Activated CD8-positive, alpha-beta memory T cell treated with anti-CD3 and anti-CD28 coated beads, Interleukin-2, amount 50 U/mL, for 4 hours (primary cell): ENCODE measurements at places on chromosomes 6 and 20.
A peak's percentile ranks its signal among the peaks of the same experiment; 100 is the strongest.

- DNase-seq = no peak
Measured at GRCh38 chr6:27736686-27737085, 175.5 kb downstream of the OR2B2 start.

- DNase-seq = no peak
Measured at GRCh38 chr6:87482366-87482765, 9.6 kb downstream of the SLC35A1 start.

DNA sequence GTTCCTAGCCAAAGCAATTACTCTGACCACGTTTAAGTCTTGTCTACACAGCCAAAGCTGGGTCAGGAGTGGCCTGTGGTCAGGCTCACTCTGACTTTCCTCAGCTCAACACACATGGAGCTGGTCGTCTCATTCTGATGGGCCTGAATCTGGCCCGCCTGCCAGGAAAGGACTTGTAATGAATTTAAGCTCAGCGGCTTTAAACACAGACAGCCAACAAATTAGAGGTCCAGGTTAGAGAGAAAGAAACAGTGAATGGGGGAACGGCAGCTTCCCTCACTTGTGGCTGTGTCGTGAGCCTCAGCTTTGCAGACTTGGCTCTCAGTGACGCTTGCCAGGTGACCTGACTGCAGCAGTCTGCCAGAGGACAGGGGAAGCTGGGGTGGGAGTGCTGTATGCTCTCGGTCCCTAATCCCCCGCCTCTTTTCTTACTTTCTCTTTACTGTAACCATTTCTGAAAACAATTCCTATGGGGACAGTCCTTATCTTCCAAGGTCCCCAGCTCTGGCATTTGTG, 121.9 kb upstream of the AGPAT4 start:
- DNase-seq = no peak

GRCh38 chr20:49624317-49624716, 56.4 kb upstream of the PTGIS start:
- no peak for DNase-seq

DNA sequence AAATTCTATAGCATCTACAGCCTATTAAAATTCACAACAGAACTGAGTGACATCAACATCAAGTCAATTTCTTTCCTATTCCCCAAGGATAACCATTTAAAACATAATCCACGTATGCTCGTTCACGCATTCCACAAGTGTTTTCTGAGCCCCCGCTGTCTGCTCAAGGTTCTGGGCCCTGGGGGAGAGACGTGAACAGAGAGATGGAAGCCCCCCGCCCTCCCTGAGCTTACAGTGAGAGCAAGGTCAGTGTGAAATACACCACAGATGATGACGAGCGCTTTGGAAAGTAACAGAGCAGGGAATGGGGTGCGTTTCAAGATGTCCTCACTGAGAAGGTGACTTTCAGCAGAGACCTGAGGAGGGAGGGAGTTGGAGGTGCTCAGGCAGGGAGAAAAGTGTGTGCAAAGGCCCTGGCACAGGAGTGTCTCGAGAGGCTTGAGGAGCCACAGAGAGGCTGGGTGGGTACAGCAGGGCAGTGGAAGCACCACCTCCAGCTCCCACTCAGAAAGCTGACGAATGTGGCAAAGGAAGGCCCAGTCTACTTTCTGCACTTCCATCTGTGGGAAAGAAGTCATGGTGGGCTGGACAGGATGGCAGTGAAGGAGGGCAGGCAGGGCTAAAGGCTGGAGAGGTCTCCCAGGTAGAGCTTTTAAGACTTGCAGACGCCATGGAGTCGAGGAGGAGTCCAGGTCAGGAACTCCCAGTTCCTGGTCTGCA, 88.3 kb downstream of the DLL1 start:
- no peak for DNase-seq

GRCh38 chr20:63678071-63678470, 18.4 kb upstream of the TNFRSF6B start:
- DNase-seq = no peak

- DNase-seq = no peak
Measured at GRCh38 chr6:56245903-56246351, 1.5 kb downstream of the COL21A1 start.

GRCh38 chr20:37243937-37244571, 17.6 kb downstream of the GHRH start:
- no peak for DNase-seq

GRCh38 chr20:37615340-37616109, 78.3 kb upstream of the CTNNBL1 start:
- DNase-seq = peak; percentile 45

- peak; percentile 23 for DNase-seq
Measured at GRCh38 chr20:53623454-53624211, 30.0 kb upstream of the ZNF217 start.

DNA sequence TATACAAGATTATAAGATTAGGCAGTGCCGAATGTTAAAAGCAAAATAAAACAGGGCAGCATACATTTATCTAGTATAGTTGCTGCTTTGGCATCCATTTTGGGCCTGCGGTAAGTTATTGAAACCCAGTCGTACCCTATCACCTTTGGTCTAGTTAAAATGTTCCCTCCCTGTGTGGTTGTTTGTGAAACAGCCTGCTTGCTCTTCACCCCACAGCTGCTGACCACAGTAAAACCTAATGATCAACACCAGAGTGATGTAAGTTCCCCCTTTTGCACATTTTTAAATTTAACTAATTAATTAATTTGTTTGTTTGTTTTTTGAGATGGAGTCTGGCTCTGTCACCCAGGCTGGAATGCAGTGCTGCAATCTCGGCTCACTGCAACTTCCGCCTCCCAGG, 50.3 kb upstream of the TXNDC5 start:
- no peak for DNase-seq

GRCh38 chr6:166076625-166077024, 91.0 kb downstream of the TBXT start:
- no peak for DNase-seq

DNA sequence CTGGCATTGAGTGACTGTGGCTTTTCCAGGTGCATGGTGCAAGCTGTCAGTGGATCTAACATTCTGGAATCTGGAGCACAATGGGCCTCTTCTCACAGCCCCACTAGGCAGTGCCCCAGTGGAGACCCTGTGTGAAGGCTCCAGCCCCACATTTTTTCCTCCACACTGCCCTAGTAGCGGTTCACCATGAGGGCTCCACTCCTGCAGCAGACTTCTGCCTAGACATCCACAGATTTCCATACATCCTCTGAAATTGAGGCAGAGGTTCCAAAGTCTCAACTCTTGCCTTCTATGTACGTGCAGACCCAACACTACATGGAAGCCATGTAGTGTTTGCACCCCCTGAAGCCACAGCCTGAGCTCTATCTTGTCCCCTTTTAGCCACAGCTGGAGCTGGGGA, 118.0 kb upstream of the BMP5 start:
- no peak for DNase-seq

DNA sequence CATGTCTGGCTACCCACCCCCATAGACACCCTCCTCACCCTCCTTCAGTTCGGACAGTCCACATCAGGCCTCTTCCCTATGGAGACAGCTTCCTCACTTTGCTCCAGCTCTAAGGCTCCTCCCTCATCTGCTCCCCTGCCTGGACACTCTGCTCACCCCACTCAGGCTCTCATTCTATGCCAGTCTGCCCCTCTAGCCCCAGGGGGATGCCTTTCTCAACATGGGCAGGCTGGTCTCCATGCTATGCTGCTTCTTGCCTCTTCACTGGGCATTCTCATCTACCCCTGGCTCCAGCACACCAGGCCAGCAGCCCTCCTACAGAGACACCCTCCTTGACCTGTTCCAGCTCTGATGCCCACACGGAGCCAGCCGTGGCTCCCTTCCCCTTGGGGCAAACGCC, at the start of gene WFDC8:
TSS of gene WFDC8 (minus strand) at position 101 of the 400 bp plus-strand sequence. CDS start at position 64, 37 bp downstream.
- DNase-seq = no peak

- DNase-seq = no peak
Measured at GRCh38 chr20:33648396-33649004, 13.6 kb upstream of the C20orf144 start.

GRCh38 chr20:34222208-34222607, 19.0 kb upstream of the ASIP start:
- DNase-seq = no peak

DNA sequence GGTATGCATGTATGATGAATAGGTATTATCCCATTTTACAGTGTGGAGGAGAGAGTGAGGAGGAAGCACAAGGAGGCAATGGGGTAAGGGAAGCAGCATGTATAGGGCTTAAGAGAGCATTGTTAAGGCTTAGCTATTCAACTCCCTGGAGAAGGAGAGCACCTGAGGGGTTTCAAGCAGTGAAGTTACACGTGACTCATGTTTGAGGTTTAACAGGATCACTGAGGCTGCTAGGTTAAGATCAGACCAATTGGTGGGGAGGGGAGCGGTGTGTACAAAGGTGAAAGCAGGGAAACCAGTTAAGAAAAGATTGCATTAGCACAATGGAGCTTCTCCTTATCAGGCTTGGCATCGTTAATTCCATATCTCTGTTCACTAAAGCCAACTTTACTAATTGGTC, 64.4 kb upstream of the NHSL1 start:
- no peak for DNase-seq

- no peak for DNase-seq
Measured at GRCh38 chr20:49445176-49445575, 37.3 kb downstream of the KCNB1 start.

- no peak for DNase-seq
Measured at GRCh38 chr6:158046201-158047126, 64.8 kb downstream of the SYNJ2 start.
